H54 (cell line): ENCODE measurements at places on chromosomes 2 and 18.

- DNase-seq, result no peak
Measured at GRCh38 chr2:10847008-10847407, 34.4 kb upstream of the PDIA6 start.

DNA sequence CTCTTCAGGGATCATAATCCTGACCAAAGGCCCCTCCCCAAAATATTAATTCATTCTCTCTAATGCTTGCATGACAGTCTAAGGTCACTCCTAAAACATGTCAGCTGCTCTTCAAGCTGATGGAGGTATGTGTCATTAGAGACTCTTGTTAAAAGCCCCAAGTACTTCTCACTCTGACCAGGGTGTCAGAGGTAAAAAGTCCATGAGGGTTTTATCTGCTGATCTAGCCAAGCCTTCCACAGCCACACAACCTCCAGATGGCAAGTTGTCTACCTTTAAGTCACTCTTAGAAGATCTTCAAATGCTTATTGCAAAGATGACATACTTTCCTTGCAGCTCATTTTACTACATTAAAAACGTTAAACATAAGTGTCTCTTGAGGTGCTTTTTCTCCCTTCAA lies 83.6 kb upstream of the ETAA1 start:
- no peak for DNase-seq

GRCh38 chr2:229653531-229653930 lies 60.8 kb downstream of the DNER start:
- DNase-seq, result no peak

DNA sequence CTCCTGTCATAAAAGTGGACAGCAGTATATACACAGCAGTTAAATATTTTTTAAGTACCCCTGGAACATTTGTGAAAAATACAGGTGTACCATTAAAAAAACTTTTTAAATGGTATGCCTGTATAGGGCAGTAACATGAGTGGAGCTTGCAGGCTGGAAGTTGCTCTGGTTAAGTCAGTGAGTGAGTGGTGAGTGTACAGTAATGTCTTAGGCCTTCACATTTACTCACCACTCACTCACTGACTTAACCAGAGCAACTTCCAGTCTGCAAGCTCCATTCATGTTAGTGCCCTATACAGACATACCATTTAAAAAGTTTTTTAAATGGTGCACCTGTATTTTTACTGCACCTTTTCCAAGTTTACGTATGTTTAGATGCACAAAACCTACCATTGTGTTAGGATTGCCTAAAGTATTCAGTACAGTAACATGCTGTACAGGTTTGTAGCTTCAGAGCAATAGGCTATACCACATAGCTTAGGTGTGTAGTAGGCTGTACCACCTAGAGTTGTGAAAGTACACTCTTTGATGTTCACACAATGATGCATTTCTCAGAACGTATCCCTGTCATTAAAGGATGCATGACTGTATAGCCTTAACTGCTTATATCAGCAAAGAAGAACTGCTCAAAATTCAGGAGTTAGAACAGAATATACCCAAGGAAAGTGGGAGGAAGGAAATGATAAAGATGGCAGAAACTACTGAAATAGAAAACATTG lies 112.6 kb downstream of the EHBP1 start:
- no peak for DNase-seq

DNA sequence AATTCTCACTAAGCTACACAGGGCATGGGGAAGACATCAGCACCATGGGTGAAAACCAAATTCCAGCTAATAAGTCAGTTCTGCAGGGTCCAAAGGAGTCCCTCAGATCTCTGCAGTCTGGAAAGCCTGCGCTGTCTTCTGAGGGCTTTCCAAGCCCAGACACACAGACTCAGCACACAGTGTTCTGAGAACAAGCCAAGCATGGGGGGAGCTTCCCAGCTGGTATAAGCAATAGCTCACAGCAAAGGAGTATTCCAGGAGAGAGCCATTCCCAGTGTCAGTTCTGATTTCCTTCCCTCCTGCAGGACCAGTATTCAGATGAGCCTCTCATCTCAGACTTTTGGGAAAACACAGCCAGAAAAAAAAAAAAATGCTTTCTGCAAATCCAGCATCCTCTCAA lies 370.8 kb downstream of the TNS1 start:
- DNase-seq, result no peak

DNA sequence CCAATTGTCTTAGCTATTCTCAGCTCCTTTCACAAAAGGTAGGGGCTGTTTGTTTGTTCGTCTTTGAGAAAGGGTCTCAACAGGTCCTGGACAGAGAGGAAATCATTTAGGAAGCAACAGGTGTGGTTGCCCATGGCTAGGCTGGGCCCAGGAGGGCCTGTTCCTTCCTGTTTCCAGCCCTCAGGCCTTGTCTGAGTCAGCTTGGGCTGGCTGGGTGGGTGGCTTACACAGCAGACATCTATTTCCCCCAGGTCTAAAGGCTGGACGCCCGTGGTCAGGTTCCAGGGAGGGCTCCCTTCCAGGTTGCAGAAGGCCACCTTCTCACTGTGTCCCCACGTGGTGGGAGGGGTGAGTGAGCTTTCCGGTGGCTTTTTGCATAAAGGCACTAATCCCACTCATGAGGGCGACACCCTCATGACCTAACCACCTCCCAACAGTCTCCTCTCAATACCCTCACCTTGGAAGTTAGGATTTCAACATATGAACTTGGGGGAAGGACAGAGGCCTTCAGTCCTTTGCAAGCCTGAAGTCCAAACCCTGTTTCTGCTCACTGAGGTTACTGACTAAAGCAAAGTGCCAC lies 45.5 kb downstream of the ARHGEF4 start:
- no peak for DNase-seq

DNA sequence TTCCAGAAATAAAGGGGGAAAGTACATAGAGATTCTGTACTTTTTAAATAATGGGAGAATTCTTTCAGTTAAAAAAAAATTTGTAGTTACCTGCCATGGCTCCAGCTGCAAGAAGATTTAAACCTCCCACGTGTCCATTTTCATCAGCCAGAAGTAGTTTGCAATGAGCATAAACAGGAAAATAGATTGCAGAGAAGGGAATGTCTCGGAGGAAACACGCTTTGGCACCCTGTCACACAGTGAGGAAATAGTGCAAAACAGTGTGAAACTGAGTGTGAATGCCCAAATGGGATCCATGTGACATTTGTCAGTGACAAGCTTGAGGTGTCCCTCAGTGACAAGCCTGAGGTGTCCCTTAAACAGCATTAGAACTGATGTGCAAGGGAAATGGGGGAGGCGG lies 102.7 kb downstream of the SLC25A12 start:
- no peak for DNase-seq

- no peak for DNase-seq
Measured at GRCh38 chr2:35887146-35887545, 468.4 kb upstream of the CRIM1 start.

GRCh38 chr2:68178954-68179627 lies 21.4 kb downstream of the PNO1 start:
- no peak for DNase-seq

- no peak for DNase-seq
Measured at GRCh38 chr2:133955169-133955568, 298.7 kb upstream of the MGAT5 start.

GRCh38 chr2:46358713-46359112 lies 61.5 kb downstream of the EPAS1 start:
- no peak for DNase-seq

DNA sequence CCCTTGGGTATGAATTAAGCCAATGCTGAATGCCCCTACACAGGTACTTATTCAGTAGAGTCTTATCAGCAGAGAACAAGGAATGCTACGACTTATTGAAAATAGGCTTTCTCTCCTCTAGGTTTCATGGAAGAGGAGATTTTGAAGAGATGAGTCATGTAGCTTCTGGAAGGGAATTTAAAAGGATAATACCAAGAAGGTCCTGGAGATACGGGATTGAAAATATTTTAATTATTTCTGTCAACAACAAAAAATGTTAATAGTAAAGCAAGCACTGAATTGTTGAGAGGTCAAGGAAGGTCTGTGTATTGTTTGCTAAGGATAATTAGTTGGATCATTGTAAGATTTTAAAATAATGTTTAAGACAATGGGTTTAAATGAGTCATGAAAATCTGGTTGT lies 293.0 kb upstream of the SPHKAP start:
- DNase-seq, result no peak

GRCh38 chr18:303607-304006 lies 35.8 kb upstream of the THOC1 start:
- DNase-seq, result no peak

GRCh38 chr2:16148632-16149348 lies 208.4 kb downstream of the MYCN start:
- DNase-seq, result no peak

DNA sequence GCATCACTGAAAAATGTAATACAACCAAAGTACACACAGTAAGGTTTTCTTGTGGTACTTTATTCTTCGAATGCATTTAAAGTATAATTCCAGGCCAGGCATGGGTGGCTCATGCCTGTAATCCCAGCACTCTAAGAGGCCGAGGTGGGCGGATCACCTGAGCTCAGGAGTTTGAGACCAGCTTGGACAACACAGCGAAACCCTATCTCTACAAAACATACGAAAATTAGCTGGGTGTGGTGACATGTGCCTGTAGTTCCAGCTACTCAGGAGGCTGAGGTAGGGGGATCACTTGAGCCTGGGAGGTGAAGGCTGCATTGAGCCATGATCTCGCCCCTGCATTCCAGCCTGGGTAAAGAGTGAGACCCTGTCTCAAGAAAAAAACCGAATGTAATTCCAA lies 3.9 kb upstream of the TTC39C start:
- no peak for DNase-seq

DNA sequence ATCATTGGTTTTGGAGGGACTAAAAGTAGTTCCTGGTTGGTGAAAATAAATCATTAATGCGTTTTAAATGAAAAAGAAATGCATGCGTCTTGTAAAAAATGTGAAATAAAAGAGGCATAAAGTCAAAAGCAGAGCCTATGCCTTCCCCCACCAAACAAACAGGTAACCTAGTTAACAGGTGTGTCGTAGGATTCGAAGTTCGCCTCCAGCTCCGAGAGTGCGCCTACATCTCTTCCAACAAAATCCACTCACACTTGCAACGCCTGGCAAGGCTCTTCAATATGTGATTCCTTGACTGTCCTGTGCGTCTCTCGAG lies 677 bp upstream of the SMAD4 start:
- no peak for DNase-seq

DNA sequence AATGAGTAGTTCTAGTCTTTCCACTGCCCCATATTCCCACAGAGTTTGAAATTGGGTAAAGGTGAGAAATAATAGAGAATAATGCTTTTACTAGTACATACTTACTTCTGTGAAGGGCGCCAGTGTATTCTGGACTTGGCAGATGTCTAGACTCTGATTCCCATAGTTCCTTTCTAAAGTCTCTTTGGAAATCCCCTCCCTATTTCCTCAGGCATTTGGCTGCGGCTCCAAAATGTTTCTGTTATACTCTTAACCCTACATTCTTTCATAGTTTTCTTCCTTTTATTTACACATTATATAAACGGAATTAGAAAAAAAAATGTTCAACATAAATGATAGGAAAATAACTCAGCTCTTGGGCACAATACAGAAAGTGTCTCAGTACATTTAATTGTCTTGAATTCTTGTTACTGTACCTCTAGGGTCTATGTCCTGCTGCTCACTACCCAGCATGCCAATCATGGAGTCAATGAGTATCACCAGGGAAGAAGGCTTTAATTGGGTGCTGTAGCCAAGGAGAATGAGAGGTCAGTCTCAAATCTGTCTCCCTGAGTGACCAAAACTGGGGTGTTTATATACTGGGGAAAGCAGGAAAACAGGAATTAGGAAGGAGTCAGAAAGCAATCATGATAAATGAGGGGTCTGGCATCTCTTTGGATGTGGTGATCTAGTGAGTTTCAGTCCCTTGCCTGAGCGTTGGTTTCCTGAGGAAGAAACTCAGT lies 147.8 kb upstream of the MMADHC start:
- DNase-seq, result no peak

DNA sequence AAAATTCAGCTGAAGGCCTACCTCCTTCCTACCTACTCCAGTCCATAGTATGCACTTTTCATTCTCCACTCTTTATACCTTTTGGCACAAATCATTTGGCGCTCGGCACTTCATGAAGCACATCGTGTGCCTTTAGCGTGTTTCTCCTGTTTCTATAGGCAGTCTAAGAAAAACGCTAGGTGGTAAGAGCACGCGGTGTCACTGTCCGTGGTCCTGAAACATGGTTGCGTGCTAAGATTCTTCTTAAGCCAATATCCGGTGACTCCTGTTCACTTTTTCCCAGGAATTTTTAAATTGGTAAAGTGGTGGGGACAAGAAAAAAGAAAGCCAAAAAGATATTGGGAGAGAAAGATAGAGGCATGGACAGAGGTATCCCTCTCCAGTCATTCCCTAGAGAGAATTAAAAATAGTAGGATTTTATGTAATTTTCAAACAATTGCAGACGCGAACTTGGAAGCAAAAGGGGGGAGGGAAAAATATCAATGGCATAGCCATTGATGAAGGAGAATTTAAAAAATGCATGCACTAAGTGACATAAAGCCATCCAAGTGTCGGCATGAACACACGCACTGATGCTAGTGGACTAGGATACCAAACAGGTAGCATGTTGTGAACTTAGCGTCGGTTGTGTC lies 1.4 kb upstream of the CTNNA2 start:
- no peak for DNase-seq

GRCh38 chr18:5095239-5095638 lies 101.8 kb downstream of the AKAIN1 start:
- no peak for DNase-seq

- peak; percentile 79 for DNase-seq
Measured at GRCh38 chr2:27303093-27304025, 4.9 kb downstream of the UCN start.

- DNase-seq, result peak; percentile 58
Measured at GRCh38 chr2:105398336-105399206, at the start of gene FHL2. Gene FHL2, minus strand, starts transcription at chr2:105399051. Its CDS starts 12,535 bp downstream, at chr2:105386516.

DNA sequence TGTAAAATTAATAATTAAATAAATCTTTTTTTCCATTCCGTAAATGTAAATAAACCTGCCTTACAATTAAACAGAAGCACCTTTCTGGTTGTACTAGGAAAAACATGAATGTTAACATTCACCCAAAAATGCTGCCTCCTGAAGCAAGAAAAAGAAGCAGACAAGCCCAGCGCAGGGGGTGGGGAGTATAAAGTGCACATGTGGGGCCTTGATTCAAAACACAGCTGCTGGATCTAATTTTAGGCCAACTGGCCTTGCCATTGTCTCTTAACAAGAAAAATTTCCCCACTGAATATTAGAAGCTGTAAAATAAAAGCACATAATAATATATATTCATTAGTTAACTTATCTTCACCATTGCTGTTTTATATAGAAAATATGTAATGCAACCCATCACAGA lies 28.3 kb downstream of the TCF4 start:
- no peak for DNase-seq

- no peak for DNase-seq
Measured at GRCh38 chr2:16287281-16287680, 346.9 kb downstream of the MYCN start.

GRCh38 chr2:217539126-217539525 lies 463.7 kb downstream of the TNS1 start:
- no peak for DNase-seq
